ENCODE measurements at places on chromosomes 16 and 17.
A peak's percentile ranks its signal among the peaks of the same experiment; 100 is the strongest.

GRCh38 chr17:19750835-19751234 is 2.7 kb upstream of the ALDH3A1 start:
- DNase-seq, result no peak

- no peak for DNase-seq
These were observed 4.0 kb downstream of the NUPR1 start for GRCh38 chr16:28534542-28535373.

DNA sequence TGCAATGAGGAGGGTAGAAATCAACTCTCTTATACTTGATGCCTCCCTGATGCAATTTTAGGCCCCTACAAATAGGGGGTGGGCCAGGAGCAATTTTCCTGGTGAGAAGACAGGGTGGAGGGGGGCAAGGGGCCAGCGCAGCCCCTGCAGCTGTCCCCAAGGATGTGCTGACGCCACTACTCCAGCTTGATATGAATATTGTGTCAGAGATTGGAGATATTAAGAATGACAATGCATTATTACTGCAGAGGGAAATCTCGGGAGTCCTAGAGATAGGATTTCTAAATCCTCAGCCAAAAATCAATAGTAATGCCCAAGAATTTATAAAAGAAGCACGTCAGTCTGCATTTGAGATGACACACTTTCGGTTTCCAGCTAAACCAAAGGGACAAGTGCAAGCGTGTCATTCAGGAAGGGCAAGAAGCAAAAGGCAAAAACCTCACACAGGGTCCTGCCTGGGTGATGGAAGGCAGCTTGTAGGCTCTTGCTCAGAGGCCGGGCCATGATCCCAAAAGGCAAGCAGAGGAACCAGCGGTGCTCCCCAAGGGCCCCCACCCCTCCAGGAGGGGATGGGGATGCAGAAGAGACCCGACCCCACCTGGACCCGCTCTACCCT is 178.8 kb downstream of the C16orf78 start:
- DNase-seq, result no peak

- no peak for DNase-seq
These were observed 5.9 kb upstream of the COL1A1 start for GRCh38 chr17:50207315-50207714.

GRCh38 chr17:76351526-76352071 is 2.1 kb downstream of the PRPSAP1 start:
- DNase-seq, result no peak

DNA sequence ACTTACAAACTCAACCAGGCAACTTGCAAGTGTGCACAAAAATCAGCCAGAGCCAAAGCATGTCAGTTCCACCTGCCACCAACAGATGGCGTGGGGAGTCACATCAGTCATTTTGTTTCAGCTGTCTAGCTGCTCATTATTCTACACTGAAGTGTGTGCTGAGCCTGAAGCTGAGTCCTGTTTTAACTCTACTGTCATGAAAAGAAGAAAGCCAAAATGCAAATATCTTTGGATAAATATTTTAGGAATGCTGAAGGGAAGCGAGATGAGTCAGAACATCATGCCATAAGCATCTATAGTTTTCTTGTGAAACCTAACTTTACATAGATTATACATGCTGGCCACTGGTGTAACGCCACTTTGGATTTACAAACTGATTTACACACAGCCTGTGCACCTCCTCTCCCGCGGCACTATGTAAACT is 172.6 kb downstream of the CDK5R1 start:
- DNase-seq, result peak; percentile 26

- DNase-seq, result no peak
These were observed 62.5 kb upstream of the NFAT5 start for GRCh38 chr16:69503244-69503643.

- DNase-seq, result peak; percentile 11
These were observed 74.8 kb upstream of the SMURF2 start for GRCh38 chr17:64736804-64737492.

GRCh38 chr17:57685499-57686132 is 59.5 kb downstream of the CCDC182 start:
- DNase-seq, result no peak

DNA sequence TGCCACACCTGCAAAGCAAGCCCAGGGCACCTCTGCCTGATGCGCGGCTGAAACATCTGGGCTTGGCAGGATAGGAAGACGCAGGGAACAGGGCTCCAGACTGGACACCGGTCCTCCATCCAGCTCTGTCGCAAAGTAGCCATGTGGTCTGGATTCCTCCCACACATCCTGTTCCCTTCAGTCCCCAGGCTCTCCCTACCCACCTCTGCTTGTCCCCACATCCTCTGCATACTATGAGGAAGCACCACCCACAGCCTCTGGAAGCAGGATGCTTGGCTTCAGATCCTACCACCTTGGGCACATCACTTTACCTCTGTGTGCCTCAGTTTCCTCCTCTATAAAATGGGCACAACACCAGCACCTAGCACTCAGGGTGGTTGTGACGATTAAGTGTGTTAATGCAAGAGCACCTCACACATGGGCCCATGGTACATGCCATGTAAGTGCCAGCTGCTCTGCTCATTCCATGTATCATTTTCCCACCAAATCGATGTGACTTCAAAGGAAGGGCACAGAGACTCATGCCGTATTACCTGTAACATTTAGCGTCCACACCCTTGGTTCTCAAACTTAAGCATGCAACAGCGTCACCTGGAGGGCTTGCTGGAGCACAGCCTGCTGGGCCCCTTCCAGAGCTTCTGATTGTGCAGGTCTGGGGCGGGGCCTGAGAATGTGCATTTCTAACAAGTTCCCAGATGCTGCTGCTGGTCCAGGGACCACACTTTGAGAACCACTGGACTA is 138.6 kb upstream of the SDK2 start:
- no peak for DNase-seq

DNA sequence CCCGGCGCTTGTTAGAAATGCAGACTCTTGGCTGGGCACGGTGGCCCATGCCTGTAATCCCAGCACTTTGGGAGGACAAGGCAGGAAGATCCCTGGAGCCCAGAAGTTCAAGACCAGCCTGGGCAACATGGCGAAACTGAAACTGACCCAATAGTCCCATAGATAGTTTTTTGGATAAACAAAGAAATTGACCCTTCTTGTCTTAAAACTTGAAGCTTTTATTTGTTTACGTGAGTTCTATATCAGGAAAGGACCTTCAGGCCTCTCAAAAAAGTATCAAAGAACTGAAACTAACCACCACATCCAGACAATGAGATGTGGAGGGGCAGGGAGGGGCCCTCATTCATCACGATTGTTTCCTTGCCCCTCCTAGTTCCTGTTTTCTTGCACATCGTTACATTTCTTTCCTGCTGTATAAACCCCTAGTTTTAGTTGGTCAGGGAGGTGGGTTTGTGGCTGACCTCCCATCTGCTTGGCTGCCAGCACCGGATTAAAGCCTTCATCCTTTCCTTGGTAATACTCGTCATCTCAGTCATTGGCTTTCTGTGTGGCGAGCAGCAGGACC is 29.9 kb upstream of the PRM1 start:
- DNase-seq, result no peak

DNA sequence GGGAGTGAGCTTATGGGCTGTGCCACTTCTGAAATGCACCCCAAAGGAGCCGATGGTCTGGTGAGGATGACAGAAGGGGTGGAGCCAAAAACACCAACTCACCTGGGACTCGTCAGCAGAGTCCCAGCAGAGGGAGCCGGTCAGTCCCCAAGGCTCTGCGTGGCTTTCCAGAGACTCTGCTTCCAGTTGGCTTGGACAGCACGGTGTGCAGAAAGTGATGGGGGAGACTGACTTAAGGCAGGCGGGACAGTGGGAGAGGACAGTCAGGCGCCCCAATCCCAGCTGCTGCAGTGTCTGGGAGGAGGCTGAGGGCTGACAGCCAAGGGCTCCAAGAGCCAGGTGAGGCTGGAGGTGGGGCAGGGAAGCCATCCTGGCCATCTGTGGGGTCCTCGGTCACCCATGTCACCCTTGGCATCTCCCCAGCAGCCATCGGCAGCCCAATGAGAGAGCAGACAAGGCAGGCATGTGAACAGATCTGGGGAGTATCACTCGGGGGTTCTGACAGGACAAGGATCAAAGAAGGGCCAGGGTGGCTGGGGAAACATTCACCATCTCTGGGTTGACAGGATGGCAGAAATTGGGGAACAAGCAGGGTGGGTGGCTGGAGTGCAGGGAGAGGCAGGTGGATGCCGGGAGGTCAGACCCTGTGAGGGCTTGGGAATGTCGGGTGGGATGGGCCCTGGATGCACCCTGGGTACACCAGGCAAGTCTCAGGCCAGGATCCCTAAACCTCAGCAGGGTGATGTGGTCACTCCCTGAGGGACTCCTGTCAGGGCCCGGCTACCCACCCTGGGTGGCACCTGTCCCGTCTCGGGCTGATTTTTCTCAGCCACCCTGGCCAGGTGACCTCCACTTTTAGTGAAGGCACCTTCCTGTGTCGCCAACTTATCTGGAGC is 8.9 kb upstream of the KRTAP17-1 start:
- no peak for DNase-seq

- no peak for DNase-seq
These were observed 65.2 kb downstream of the KSR1 start for GRCh38 chr17:27521281-27522027.

DNA sequence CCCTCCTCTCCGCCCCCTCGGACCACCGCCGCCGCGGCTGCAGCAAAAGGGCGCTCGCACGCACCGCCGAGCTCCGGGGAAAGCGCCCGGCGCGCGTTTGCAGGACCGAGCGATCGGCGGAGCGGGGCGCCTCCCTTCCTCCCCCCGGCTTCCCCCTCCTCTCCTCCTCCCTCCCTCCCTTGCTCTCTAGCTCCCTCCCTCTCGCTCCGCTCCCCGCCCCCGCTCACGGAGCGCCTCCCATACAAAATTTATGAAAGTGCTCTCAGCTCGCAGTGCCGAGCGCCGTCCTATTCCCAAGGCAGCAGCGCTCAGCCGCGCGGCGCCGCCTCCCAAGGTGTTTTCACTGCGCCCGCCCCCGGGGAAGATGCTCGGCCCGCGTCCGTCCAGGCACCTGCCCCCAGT is at the start of gene RTN4RL1:
Gene RTN4RL1, minus strand, starts transcription at position 115 of the 402 bp plus-strand sequence. CDS start 469 bp downstream, outside the sequence.
- peak; percentile 73 for DNase-seq

DNA sequence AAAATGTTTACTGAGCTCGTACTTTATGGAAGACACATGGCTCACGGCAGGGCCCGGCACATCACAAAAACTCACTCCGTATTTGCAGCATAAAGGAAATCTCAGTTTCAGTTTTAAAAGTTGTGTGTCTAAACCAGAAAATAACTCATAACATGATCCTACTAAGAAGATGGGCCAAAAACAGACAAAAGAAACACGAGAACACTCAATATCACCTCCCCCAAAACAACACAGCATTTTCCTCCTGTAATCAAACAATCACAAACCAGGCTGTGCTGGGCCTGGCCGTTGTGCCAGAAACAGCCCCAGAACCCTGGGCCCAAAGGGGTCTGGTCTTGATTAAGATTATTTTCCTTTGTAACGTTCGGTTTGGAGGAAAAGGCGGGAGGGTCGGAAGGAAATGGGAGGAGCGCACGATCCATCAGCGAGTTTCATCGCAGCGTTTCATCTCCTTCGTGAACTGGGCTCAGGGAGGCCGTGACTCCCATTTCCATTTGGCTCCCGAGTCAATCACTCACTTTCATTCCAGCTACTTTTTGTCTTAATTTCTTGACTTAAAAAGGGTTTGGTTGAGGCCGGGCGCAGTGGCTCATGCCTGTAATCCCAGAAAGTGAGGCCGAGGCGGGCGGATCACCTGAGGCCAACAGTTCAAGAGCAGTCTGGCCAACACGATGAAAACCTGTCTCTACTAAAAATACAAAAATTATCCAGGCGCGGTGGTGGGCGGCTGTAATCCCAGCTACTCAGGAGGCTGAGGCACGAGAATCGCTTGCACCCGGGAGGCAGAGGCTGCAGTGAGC is 61.4 kb downstream of the NXN start:
- DNase-seq, result no peak

- DNase-seq, result no peak
These were observed 715 bp downstream of the ENDOV start for GRCh38 chr17:80415626-80416137.

GRCh38 chr17:37844158-37844976 is 79.8 kb upstream of the TBC1D3K start:
- DNase-seq, result peak; percentile 4

GRCh38 chr16:67936880-67937605 is 393 bp upstream of the PSMB10 start:
- peak; percentile 65 for DNase-seq

DNA sequence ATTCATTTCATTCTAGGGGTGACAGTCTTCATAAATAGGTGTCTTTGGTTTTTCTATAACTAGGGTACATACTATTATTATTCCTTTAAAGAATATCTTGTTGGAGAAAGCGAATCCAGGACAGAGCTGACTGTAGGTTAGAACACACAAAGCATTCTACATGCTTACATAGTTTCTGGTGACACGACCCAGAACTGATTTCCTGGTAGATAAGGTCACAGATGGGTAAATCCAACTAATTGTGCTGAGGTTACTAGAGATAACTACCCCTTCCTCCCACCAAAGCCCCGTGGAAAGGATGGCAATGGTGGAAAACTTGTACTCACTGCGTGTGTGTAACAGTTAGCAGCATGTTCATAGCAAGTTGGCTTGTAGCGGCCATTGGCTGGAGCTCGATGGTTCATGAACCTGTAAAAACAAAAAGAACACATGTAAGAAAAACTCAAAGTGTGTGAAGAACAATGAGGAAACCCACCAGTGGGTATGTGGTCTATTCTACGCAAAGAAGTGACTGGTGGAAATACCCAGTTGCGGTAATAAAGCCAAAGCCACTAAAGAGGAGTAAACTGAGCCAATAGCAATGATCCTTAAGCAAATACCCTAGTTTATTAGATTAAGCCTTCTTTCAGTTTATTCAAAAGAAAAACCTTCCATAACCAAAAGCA is 7.7 kb downstream of the MMD start:
- DNase-seq, result no peak

Data from T follicular helper cell (primary cell).